ENCODE measurements at places on chromosomes 7 and 10.

- no peak for DNase-seq
These were observed 175.4 kb downstream of the POU6F2 start for GRCh38 chr7:39153113-39153512.

DNA sequence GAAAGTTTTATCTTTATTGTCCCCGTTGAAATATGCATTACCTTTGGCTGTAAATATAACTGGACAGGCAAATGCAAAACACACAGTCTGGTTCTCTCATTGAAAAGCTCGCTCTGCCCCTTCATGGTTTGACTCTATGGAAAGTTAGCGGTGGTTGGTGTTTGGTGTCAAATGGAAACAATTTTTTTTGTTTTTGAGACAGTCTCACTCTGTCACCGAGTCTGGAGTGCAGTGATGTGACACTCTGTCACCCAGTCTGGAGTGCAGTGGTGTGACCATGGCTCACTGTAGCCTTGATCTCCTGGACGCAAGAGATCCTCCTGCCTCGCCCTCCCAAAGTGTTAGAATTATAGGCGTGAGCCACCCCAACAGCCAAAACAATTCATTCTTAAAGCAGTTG, 149.7 kb downstream of the LRRC4 start:
- DNase-seq = no peak

DNA sequence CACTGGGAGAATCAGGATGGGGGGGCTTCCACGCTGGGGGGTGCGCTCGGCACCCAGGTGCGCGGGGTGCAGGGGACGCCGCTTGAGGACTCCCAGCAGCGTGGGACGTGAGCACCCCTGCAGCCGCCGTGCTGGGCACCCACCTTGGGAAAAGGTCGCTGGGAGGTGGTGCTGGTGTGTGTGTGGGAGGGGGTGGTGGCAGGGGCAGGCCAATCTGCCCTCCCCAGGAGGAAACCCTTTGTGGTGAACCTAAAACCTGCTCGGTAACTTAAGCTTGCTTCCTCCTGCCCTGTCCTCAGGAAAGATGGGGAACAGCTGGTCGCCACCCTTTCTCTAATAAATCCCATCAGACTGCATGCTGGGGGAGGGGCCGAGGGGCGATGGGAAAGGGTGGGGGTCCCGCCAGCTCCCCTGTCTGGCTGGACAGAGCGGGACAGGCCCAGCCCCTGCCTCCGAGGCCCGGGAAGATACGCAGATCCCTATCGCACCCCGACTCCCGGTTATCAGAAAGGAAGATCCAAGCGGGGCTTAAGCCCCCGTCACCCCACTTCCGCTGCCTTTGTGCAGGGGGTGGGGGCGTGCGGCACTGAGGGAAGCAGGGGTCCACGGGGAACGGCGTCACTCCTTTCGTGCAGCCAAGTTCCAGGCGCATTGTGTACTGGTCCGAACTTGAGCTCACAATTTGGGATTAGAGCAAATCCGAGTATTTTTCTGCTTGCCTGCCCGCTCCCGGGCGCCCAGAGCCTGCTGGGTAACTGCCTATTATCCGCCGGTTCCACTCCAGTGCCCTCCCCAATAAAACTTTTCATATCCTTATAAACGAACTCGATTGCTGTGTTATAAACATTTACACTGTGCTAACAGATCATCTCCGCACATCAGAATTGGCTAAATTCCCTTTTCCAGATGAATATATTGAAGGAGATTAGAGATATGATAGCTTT, 64.6 kb downstream of the UNCX start:
- DNase-seq = no peak

DNA sequence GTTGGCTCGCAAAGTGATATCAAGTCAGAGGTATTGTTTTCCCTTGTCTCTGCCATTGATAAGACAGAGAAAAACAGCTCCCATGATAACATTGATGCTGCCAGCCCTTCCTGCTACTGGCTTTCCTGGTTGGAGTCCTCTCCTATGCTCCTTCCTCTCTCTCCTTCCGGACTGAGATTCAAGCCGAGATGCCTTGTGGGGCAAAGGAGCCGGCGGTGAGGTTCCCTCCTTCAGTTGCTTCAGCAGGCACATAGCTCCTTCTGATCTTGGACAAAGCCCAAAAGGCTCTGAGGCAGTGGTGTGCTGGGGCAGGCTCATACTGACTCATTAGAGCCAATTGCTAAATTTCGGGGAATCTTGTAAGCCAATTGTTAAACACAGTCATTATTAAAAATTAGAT, 8.8 kb upstream of the ZCCHC24 start:
- no peak for DNase-seq

GRCh38 chr10:33739031-33739430, 404.6 kb upstream of the NRP1 start:
- DNase-seq = no peak

DNA sequence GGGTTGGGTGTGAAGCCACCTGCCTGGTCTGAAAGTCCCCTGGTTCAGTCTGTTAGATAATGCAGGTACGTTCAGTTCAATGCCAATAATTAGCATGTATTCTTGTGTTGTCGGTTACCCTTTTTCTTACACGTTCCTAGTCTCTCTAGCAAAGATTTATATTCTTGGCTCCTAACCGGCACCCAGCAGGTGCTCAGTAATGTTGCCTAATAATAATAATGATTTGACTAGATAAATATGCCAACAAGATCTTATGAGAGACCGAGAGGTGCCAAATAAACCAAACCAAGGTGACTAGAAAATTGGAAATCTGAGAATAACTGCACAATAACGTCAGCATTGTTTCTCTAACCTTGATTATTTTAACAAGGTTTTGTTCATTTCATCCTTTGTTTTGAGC, 1.1 kb upstream of the SMIM30 start:
- no peak for DNase-seq

DNA sequence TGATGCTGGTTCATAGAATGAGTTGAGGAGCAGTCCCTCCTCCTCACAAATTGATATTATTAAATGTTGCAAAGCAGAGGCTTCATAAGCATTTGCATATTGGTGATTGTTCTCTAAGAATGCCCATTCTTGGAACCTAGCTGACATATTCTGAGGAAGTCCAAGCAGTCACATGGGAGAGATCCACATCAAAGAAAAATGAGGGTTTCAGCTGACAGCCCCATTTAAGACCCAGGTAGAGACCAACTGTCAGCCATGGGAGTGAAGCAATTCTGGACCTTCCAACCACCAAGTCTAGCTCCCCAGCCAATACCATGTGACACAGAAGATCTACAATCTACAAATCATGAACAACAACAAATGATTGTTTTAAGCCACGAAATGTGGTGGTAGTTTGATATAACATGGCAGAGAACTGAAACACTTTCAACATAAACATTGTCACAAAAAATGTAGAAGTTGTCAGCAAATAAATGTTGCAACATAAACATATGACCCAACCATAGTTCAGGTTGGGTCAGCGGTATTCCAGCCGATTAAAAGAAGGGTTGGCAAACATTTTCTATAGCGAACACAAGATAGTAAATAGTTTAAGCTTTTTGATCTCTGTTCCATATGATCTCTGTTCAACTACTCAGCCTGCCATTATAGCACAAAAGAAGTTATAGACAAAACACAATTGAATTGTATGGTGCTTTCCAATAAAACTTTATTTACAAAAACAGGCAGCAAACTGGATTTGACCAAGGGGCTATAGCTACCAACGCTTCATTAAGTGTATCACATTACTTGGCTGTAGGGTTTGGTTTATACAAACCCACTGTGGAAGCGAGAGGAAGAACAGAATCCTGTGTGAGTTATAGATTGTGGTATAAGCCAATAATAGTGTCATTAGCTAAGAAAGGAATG, 41.4 kb upstream of the MPP7 start:
- no peak for DNase-seq

GRCh38 chr10:128046953-128047290, 79.3 kb downstream of the MKI67 start:
- DNase-seq = no peak

DNA sequence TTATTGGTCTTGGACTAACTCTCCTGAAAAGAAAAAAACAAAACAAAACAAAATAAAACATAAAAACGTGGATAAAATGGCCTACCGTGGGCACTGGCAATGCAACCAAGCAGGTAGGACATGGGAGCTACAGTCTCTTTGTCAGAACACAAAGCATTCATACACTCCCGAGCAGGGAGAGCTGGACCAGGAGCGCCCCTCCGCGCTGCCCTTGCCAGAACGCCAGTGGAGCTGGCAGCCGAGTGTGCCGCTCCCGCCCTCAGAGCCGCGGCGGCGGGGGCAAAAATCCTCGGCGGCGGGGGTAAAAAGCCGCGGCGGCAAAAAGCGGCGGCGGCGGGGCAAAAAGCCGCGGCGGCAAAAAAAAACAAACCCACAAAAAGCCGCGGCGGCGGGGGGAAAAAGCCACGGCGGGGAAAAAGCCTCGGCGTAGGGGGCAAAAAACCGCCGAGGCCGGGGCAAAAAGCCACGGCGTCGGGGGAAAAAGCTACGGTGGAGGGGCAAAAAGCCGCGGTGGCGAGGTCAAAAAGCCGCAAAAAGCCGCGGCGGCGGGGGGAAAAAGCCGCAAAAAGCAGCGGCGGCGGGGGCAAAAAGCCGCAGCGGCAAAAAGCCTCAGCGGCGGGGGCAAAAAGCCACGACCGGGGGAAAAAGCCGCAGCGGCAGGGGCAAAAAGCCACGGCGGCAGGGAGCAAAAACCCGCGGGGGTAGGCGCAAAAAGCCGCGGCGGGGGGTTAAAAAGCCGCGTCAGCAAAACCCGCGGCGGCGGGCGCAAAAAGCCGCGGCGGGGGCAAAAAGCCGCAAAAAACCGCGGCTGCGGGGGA, 418.1 kb downstream of the ZNF716 start:
- DNase-seq = no peak

DNA sequence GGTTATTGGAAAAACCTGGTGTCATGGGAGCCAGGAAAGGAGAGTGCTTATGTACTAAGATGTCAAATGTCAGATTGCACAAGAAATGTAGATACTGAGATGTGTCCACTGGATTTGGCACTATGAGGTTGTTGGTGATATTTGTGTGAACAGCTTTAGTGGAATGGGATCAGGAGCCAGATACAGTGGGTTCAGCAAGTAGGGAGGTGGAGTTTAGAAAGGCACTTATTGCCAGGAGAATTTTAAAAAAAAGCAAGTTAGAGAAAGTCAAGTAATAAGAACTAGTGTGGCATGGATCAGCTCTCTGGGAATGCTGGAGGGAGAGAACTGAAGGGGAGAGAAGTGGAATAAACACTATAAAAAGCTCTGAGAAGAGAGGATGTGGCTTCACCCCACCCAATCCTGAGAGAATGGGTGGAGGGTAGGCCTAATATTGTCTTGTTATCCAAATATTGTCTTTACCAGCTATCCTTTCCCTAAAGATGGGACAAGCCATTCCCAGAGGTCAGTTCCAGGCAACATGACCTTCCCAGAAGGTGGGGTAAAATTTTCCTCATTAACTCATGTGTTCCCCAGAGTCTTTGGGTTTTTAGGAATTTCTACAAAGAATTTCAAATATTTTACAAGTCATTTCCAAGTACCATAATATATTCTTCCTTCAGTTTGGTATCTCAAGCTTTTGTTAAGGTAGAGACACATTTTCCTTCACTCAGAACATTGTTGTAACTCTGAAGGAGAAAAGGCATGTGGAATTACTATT, 42.3 kb downstream of the ENTPD1 start:
- DNase-seq = no peak

DNA sequence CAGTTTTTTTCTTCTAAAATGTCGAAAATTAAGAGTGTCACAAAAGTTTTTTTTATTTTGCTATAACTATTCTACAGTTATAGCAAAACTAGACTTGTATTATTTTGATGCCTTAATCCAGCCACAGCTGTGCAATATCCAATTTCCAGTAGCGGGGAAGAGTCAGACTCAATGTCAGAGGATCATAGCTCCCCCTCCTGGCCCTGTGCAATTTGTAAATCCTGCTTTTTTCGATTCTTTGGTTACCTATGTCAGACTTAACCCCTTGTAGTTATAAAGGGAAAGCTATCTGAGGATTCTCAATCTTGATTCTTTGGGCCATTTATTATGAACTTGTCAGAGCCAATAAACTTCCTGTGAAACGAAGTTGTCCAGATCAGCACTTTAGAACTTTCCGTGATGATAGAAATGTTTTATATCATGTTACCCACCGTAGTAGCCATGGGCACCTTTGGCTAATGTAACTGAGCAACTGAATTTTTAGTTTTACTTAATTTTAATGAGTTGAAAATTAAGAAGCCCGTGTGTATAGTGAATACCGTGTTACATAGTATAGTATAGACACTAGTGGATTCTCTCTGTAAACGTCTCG, 87.7 kb upstream of the PRKCQ start:
- no peak for DNase-seq

DNA sequence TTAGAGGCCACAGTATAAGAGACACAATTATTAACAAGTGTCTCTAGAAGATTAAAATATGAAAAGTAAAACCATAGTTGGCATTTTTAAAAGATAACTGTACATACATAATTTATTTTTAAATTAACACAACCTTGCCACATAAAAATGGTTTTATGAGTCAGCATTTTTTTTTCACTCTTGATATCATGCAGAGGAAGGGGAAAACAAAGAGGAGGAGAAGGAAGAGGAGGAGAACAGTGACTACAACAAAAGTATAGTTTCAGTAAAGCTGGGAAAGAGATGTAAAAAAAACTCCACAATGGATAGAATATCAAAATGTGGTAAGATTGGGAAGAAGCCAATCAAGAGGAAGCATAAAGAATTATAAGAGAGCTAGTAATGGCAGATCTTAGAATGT, 34.0 kb downstream of the CH25H start:
- DNase-seq = no peak

GRCh38 chr7:138349841-138350700, 110.0 kb upstream of the TRIM24 start:
- no peak for DNase-seq

DNA sequence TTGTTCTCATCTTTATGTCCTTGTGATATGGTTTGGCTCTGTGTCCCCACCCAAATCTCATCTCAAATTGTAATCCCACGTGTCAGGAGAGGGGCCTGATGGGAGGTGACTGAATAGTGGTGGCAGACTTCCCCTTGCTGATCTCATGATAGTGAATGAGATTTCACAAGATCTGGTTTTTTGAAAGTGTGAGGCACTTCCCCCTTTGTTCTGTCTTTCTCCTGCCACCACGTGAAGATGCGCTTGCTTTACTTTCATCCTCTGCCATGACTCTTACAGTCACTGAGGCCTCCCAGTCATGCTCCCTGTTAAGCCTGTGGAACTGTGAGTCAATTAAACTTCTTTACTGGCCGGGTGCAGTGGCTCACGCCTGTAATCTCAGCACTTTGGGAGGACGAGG, 161.0 kb downstream of the HERPUD2 start:
- DNase-seq = no peak

All from activated CD4-positive, CD25-positive, alpha-beta regulatory T cell treated with anti-CD3 and anti-CD28 coated beads, Interleukin-2, amount 50 U/mL, for 72 hours (primary cell).